ENCODE measurements at places on chromosomes 12 and 14.

- H3K36me3 ChIP-seq: peaks cover 51% of the 10 kb centered on the region
- H3K4me1 ChIP-seq: peaks cover 39% of the 10 kb centered on the region
- H3K27ac ChIP-seq: peak overlapping the region; percentile 96
- H3K27me3 ChIP-seq: no peaks in the 10 kb centered on the region
These were observed 49.1 kb downstream of the NCOR2 start for GRCh38 chr12:124518051-124518932.

DNA sequence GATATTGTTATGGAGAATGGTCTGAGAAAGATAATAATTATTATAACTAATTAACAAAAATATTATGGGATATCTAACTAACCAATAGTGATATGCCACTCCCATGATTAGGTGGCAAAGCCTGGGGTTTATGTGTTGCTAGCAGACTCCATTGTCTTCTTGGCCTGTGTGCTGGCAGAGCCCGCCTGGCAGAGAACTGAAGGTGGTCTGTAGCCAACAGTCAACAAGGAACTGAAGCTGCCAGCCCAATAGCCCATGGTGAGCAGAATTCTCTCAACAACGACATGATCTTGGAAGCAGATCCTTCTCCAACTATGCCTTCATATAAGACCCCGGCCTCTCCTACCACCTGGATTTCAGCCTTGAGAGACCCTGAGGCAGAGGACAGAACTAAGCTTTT, 258.8 kb downstream of the SLC15A4 start:
- no peak overlapping the region for H3K27ac ChIP-seq
- peaks cover 5% of the 10 kb centered on the region for H3K36me3 ChIP-seq
- no peaks in the 10 kb centered on the region for H3K4me1 ChIP-seq
- no peak overlapping the region for H3K4me3 ChIP-seq

DNA sequence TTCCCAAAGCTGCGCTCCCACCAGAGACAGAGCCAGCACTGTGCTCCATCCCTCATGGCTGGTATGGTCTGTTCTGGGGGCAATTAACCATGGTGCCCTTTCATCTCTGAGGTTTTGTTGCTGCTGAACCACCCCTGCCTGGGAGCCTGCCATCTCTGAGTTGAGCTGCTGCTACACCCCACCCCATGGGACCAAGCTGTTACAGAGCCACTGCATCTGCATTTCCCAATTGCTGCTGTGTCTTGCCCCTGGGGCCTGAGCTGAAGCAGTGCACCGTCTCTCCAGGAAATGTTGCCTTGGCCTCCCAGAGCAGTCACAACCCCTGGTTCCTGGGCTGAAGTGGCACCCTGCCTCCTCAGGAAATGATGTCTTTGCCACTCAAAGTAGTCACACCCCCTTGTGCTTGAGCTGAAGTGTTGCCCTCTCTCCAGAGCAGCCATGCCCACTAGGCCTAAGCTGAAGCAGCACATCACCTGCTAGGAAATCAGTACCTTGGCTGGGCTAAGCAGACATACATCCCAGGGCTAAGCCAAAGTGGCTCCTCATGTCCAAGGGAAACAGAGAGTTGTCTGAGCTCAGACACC, 140.3 kb downstream of the RERGL start:
- H3K36me3 ChIP-seq: no peaks in the 10 kb centered on the region
- no peak for DNase-seq
- H3K27me3 ChIP-seq: peaks cover 70% of the 10 kb centered on the region
- H3K27ac ChIP-seq: no peak overlapping the region
- H3K4me1 ChIP-seq: no peaks in the 10 kb centered on the region
- no peak overlapping the region for H3K4me3 ChIP-seq

DNA sequence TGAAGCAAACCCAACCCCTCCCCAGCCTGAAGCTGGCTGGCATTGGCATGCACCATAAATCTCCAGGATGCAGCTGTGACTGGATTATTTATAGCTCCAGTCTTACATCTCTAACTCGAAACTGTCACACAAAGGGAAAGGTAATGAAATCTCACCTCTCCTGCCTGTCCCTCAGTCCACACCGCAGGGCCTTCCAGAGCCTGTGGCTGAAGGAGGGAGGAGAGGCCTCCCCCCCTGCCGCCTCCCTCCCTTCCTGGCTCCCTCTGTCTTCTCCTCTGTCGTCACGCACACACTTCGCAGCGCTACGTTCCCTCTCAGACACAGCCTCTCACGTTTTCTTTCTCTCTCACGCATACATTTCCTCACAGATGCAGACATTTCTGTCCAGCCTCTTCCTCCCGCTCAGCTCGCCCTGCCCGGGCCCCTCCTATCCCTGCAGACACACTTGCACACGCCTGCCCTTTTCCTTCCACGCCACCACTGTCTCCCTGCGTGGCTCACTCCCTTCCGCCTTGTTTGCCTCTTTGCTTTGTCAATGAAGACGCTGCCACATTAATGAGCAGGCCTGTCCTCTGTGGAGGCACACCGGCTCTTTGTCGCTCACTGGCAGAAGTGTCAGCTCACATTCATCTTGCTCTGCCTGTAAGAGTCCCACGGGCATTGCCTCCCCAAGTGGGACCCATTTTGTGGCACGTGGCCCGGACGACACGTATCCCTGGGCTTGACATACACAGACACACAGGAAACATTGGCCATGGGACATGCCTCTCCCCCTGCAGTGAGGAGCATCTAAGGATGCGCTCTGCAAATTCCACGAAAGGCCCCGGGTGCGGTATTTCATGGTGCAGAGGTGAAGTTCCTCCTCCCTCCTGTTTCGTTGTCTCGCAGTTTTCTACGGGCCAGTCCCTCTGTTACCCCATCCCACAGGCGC, 27.9 kb downstream of the IRF2BPL start:
- H3K27me3 ChIP-seq: no peaks in the 10 kb centered on the region
- no peaks in the 10 kb centered on the region for H3K36me3 ChIP-seq
- no peak overlapping the region for H3K4me3 ChIP-seq
- no peak for DNase-seq
- peaks cover 8% of the 10 kb centered on the region for H3K4me1 ChIP-seq

- no peak overlapping the region for H3K4me3 ChIP-seq
- H3K36me3 ChIP-seq: no peaks in the 10 kb centered on the region
- no peak overlapping the region for H3K27ac ChIP-seq
These were observed 196.2 kb upstream of the ALG10 start for GRCh38 chr12:33825986-33826602.

DNA sequence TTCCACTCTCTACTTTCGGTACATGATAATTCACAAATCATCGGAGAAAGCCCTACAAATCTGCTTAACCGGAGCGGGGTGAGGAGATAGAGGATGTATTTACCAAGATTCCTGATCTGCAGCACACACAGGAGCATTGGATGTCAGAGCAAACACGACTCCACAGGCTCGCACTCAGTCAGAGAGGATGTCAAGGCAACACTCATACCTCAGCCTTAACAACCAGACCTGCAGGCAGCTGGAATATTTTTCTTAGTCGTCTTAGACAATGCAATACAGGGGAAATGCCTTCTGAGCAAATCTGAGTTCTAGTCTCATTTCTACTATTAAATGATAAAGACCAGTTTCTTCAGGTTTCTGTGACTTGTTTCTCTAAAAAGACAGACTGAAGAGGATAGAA, 159.3 kb upstream of the CPNE8 start:
- no peak overlapping the region for H3K4me3 ChIP-seq
- DNase-seq: no peak
- H3K36me3 ChIP-seq: no peaks in the 10 kb centered on the region

DNA sequence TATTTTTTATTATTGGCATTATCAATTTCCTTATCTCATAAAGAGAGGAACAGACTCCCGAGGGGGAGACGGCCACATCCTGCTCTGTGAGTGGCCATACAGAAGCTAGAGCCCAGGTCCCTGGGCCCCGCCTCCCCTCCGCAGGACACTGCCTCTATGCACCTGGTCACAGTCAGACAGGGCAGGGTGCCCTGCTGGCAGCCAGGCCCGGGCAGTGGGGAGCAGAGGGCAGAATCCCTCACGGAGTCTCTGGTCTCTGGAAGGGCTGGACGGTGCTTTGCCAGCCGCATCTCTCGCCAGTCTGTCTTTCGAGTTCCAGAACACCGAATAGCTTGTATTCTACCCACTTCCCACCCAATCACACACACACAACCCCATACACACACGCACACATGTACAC, 16.4 kb upstream of the CACNA2D4 start:
- H3K27ac ChIP-seq: no peak overlapping the region
- H3K4me1 ChIP-seq: peaks cover 4% of the 10 kb centered on the region
- no peak for DNase-seq
- H3K36me3 ChIP-seq: no peaks in the 10 kb centered on the region

DNA sequence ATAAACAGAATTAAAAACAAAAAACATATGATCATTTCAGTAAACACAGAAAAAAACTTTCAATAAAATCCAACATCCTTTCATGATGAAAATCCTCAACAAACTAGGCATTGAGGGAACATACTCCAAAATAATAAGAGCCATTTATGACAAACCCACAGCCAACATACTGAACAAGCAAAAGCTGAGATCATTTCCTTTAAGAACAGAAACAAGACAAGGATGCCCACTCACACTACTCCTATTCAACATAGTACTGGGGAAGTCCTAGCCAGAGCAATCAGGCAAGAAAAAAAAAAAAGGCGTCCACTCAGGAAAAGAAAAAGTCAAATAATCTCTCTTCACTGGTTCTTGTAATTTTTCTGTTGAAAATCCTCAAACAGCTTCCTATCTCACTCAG, 30.1 kb downstream of the MRPL42 start:
- no peaks in the 10 kb centered on the region for H3K4me1 ChIP-seq
- H3K27ac ChIP-seq: no peak overlapping the region

GRCh38 chr14:101196051-101196712, 292.7 kb upstream of the RTL1 start:
- DNase-seq: no peak
- H3K4me1 ChIP-seq: no peaks in the 10 kb centered on the region
- H3K4me3 ChIP-seq: no peak overlapping the region
- H3K27me3 ChIP-seq: peaks cover under 1% of the 10 kb centered on the region
- H3K36me3 ChIP-seq: no peaks in the 10 kb centered on the region

- no peak for DNase-seq
- no peak overlapping the region for H3K4me3 ChIP-seq
- H3K4me1 ChIP-seq: peaks cover 33% of the 10 kb centered on the region
- peak overlapping the region; percentile 40 for H3K27ac ChIP-seq
- no peaks in the 10 kb centered on the region for H3K27me3 ChIP-seq
These were observed 29.0 kb downstream of the CDK17 start for GRCh38 chr12:96371138-96371789.

GRCh38 chr14:54106661-54107377, 150.2 kb upstream of the BMP4 start:
- H3K27me3 ChIP-seq: no peaks in the 10 kb centered on the region
- DNase-seq: peak; percentile 21
- H3K27ac ChIP-seq: peak overlapping the region; percentile 97
- H3K36me3 ChIP-seq: no peaks in the 10 kb centered on the region

DNA sequence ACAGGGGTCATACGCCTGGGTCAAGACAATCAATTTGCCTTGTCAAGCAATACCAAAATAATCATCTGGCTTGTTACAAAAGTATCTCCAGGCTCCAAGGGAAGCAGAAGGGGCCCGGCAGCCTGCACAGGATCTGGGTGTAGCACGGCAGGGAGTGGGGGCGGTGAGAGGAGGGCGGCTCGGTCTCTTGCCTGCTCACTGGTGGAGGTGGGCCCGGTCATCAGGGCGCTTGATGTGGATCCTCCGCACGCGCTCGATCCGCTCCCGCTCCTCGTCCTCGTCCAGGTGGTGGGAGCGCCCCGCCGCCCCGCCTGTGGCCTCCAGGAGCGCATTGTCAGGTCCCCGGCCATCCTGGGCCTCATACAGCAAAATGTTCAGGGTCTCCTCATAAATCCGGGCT, 25.7 kb downstream of the KCTD10 start:
- peak overlapping the region; percentile 29 for H3K27ac ChIP-seq
- H3K36me3 ChIP-seq: peaks cover 65% of the 10 kb centered on the region
- H3K4me1 ChIP-seq: peaks cover 11% of the 10 kb centered on the region

DNA sequence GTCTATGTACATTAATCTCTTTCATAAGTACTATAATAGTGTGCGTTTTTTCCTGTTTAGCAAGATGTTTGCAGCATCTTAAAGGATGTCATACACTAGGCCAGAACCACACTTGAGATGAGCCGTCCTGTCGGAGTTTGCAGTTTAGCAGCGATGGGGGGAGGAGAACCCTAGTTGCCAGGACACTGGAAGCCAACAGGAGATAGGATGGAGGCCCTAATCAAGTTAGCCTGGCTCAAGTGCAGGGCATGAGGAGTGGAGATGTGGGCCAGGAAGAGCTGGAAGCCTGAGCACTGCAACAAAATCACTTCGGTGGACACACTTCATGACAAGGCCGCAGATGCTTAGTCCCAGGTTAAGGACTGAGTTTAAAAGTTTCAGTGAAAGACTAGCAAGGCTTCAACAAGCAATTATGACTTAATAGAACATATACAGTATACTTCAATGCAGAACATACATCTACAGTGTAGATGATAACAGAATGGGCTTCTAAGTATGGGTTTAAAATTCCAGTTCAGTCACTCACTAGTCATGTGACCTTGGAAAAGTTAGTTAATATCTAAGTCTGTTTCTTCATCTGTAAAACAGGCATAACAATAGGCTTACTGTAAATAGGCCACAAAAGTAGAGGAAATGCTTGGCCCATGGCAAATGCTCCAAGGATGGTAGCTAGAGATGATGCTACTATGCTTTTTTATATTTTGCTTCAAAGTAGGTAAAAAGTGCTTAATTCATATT, 77.1 kb downstream of the PTPN21 start:
- no peaks in the 10 kb centered on the region for H3K27me3 ChIP-seq
- H3K4me1 ChIP-seq: no peaks in the 10 kb centered on the region
- H3K27ac ChIP-seq: no peak overlapping the region
- H3K4me3 ChIP-seq: no peak overlapping the region
- peaks cover 49% of the 10 kb centered on the region for H3K36me3 ChIP-seq

DNA sequence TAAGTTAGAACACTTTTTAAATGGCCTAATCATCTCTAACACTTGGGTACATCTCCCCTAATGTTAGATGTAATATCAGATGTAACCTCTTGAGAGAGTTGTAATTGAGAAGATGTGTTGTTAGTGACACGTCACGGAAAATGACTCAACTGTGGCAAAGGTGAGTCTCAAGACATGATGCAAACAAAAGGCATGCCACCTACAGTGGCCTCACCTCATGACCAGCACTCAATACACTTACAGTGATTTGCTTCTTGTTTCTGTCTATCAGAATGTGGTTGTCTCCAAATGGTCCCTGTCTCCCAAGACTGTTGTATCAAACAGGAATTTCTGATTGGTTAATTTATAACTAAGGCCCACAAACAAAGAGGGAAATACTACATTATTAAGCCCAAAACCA, 91.2 kb downstream of the SLC25A21 start:
- no peaks in the 10 kb centered on the region for H3K36me3 ChIP-seq
- H3K4me1 ChIP-seq: no peaks in the 10 kb centered on the region

GRCh38 chr12:104452087-104452486, 4.7 kb upstream of the CHST11 start:
- DNase-seq: no peak
- no peaks in the 10 kb centered on the region for H3K27me3 ChIP-seq
- no peaks in the 10 kb centered on the region for H3K36me3 ChIP-seq
- H3K4me3 ChIP-seq: no peak overlapping the region

DNA sequence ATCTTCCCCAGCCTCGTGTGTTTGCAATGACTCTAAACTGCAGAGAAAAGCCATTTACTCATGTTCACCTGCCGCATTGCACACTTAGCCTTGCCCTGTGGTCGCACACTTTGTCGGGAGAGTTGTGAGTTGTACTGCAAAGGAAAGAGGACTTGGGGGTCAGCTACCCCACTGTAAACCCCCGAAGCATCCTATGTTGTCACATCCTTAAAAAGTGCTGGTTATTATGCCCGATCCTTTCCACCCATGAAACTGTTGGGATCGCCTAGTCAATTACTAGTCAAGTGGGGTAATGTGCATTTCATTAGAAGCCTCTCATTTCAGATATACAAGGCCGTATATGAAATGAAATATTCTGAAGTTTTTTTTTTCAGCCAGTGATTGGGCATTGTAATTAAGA, 98.2 kb downstream of the SRRM4 start:
- H3K36me3 ChIP-seq: no peaks in the 10 kb centered on the region
- H3K4me3 ChIP-seq: no peak overlapping the region

- no peak overlapping the region for H3K27ac ChIP-seq
- peaks cover 10% of the 10 kb centered on the region for H3K4me1 ChIP-seq
- H3K4me3 ChIP-seq: no peak overlapping the region
- H3K36me3 ChIP-seq: no peaks in the 10 kb centered on the region
These were observed 22.9 kb upstream of the BCDIN3D start for GRCh38 chr12:49865782-49866135.
